Endothelial cell (in vitro differentiated cells): ENCODE measurements at places on chromosomes 5 and 9.

DNA sequence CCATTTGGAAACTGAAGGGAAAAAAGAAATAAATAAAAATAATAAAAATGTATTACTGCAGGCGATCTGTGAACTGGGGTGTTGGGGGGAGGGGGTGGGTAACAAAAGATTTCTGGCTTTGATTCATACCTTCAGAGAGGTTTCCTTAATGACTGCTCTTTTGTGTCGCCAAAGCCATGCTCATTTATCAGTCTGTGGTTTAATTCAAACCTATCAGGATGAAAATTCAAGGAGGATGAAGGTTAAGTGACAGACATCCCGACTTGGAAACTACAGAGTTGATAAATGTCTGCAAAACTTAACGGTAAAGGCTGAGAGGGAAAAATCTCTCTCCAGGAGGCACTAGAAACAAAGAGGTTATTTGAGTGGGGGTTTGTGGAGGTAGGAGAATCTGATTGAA lies 278.2 kb downstream of the PSAT1 start:
- DNase-seq = no peak

GRCh38 chr9:35789541-35789940 lies 1.9 kb upstream of the NPR2 start:
- no peak for DNase-seq

DNA sequence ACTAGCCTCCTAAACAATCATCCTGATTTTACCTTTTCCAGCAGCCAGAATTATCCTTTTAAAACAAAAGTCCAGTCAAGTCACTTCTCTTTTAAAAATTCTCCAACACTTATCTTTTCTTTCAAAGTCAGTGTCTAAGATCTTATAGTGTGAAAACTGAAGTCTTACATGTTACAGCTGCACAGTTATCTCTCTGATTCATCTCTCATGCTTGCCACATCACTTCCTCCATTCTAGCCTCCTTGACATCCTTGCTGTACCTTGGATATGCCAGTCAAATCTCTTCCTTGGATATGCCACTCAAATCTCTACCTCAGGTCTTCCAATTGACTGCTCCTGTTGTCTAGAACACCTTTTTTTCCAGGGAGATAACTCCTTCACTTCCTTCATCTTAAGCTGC lies 361.7 kb upstream of the FTMT start:
- no peak for DNase-seq

DNA sequence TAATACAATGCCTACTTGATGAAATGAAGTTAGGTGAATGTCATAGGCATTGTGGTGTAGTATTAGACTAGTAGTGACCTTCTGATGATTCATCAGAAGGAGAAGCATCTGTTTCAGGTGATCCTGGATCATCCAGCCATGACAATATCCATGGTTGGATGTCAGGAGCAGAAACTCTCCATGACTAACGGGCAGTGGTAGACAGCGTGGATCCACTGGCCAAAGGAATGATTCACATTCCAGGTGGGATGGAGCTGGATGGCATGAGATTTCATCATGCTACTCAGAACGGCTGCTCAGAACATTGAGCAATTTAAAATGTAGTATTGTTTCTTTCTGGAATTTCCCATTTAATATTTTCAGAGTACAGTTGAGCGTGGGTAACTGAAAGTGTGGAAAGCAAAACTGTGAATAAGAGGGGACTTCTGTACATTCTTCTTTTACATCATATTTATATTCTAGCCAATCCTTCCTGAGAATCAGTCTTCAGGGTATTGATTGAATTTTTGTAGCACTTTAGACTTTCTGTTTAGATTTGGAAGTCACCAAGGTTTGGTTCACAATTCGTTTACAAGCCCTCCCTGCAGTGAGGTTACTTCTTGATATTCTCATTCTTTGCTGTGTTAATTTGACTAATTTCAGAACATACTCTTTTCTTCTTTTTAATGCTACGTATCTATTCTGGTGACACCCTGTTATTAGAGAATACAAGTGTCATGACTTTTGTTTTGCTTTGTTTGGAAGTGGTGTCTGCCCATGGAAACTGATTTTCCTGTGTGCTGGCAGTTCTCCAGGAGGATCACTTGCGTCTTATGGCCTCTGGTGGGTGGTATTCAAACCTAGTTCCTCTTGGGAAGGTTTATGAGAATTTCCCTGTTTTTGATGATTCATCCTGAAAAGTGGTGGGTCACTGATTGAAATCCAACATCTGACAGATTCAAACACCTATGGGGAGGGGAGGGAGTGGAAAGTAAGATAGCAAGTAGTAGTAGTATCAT lies 12.2 kb upstream of the CLINT1 start:
- no peak for DNase-seq

DNA sequence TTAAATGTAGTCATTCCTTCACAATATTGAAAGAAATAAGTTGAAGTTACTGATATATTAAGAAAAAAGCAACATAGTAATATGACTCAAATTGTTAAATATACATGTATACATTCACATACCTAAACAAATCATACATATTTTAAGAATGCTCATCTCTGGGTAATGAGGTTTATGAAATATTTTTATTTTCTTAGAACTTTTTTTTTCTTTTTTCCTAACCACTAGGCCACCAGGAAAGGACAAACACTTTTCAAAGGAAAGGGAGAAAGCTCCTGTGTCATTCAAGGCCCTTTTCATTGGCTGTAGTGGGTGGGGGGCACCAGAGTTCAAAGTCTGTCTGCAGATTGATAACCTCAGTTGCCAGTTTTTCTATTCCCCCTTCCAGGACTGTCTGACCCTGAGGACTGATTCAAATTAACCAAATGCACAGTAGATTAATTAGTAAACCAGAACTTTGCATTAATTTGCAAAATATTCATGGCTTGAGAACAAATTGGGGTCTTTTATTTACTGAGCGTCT lies 72.9 kb upstream of the NIPAL4 start:
- no peak for DNase-seq

GRCh38 chr5:173217626-173218397 lies 17.2 kb downstream of the NKX2-5 start:
- DNase-seq = no peak

- no peak for DNase-seq
These were observed 136.2 kb downstream of the BARX1 start for GRCh38 chr9:93818827-93819472.

- DNase-seq = no peak
These were observed 379 bp upstream of the CLK4 start for GRCh38 chr5:178627259-178627598.

DNA sequence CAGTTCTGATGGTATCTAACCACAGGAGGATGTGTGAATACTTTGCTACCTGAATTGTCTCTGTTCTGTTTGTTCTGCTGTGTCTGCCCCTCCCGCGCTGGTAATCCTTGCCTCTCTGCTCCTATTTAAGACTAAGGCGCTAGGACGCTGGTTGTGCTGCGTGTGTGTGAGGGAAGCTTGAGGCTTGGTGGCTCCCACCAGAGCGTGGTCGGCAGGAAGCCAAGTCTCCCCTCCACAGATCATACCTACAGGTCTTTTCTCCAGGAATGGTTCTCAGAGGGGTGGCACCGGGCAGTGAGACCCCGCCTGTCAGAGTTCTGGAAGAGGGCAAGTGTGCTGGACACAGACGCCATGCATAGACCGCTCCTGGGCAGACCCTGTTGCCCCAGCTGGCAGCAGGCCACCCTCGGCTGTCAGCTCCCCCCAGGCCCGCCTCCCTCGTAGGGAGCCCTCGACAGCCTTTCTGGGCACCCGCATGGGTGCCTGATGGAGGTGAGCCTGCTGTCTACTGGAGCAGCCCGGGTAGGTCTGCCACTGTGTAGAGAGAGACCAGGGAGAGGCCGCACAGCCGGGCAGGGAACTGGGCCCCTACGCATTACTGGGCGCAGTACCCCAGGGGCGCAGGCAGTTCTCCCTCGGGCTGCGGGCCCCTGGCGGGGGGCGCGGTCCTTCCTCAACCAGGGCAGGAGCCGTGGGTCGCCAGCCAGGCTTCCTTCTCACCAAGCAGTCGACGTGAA lies 53.4 kb upstream of the ROR2 start:
- DNase-seq = no peak

GRCh38 chr5:134462761-134463160 lies 51.1 kb upstream of the CDKN2AIPNL start:
- no peak for DNase-seq

DNA sequence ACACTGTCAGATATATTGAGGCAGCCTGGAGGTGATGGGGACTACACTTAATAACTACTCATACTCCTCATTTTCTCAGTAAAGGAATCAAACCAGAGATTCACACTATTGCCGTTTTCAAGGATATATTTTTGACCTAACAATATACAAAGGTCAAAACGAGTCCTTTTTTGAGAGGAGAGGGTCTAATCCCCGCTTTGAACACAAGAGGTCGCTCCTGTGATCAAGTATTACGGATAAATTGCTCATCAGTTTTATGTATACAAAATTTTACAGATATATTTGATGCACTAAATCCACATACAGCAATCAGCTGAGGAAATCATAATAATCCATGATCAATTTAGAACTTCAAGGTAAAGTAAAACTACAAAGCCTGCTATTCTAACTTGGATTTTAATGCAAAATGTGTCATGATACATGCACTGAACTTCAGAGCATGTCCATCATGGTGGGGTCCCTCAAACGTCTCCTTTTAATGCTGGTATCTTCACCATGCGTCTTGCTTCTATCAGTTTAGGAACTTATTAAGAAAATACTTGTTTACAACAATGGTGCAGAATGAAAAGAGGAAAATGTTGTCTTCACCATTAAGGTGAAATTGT lies 2.5 kb upstream of the ISL1 start:
- DNase-seq = peak; percentile 33

DNA sequence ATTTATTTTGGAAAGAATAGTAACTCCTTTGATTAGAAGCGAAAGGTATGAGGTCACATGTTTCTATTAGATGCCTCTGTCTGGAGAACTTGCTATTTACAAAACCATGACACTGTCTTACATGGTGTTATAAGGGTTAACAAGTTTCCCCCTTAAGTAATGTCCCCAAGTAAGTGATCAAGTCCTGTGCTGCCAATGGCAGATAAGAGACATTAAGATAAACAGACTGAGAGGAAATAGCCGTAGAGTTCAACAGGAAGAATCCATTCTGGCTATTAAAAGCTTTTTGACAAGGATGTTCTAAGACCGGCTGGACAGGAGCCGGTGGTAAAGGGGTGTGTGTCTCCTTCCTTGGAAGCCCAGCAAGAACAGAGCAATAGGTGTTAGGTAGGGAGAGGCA lies 257.5 kb downstream of the GADD45G start:
- no peak for DNase-seq

- no peak for DNase-seq
These were observed 265.5 kb upstream of the DAP start for GRCh38 chr5:11026543-11026942.

DNA sequence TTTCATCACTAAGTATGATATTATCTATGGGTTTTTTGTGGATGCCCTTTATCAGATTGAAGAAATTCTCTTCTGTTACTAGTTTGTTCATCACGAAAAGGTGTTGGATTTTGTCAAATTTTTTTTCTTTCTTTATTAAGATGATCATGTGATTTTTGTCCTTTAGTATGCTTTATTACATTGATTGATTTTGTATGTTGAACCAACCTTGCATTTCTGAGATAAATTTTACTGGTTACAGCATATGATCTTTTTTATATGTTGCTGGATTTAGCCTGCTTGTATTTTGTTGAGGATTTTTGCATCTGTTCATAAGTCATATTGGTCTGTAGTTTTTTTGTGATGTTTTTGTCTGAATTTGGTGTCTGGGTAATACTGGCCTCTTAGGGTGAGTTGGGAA lies 42.8 kb downstream of the RAD23B start:
- no peak for DNase-seq

DNA sequence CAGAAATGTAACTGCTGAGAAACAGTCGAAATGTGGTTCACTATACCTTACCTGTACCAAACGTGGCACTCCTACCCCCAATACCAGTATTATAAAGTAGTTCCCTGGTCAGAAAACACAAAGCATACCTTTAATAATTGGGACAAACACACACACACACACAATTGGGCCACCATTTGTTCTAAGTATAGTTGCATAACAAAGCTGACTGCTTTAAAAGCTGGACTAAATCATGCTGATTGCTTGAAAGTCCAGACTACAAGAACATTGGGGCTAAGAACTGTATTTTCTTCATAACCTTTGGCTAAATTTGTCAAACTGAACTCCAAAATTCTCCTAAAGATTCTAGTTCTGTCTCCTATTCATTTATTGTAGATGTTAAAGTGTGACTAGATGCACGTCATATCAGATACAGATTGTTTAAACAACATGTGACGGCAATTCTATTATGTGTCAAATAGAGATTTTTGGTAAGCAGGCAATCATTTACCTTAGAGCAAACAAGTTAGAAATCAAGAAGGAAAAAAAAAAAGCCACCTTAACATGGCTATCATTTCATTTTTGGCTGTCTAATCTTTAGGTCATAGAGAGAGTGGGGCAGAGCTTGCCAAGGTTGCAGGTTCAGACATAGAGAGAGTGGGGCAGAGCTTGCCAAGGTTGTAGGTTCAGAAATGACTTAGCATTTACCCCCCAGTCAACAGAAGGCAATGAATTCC lies 265.1 kb downstream of the ARL15 start:
- no peak for DNase-seq

DNA sequence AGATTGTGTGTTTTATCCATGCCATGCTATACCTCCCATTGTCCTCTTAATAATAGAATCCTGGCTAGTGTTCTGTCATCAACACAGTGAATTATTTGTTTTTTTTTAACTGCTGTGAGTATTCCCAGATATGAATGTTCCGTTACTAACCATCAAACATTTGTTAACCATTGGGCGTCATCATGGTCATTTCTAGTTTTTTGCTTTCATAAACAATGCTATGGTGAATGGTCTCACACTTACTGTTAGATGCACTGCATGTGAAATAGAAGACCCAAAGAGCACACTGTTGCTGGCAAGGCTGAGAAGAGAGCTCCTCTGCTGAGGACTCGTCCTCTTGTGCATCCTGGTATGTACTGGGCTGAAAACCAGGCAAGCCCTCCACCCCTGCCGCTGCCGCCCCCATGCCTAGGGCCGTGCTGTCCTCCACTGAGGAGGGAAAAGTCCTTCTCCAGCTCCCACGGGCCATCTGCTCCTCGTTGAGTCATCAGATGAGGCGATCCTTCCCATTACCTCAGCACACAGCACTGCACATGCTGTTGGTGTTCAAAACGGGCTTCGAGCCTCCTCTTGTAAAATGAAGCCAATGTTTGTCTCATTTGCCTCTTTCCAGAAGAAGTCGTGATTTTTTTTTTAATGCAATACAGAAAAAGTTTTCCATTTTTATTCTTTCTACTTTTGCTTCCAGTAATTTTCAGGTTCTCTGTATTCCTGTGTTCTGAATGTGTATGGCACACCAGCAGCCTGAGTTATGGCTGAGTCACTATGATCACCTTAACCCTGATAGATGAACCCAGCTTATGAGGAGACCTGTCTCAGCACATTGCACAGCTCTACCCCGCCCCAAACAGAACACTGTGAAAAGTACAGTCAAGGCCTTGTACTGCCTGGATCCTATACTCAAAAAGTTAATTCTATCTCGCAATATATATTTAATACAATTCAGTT lies 219.0 kb downstream of the AOPEP start:
- no peak for DNase-seq
